ENCODE measurements at places on chromosomes 13 and 19.

GRCh38 chr13:102089177-102089576 lies 312.7 kb downstream of the FGF14 start:
- DNase-seq, result no peak

DNA sequence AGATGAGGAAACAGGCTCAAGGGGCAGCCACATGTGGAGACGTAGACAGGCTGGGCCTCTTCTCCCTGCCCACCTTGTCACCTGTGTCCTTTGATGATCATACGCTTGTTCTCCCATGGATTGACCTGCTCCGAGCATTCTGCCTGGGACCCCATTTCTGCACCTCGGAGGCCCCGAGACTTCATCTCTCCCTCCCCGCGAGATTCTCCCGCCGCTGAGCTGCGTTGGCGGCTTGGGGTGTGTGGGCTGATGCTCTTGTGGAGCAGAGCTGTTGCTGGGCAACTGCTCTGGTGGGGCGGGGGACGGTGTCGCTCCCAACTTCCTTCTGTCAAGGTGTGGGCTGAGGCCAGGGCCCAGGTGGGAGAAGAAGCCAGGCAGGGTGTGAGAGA lies 22.1 kb downstream of the MAST3 start:
- DNase-seq, result no peak

DNA sequence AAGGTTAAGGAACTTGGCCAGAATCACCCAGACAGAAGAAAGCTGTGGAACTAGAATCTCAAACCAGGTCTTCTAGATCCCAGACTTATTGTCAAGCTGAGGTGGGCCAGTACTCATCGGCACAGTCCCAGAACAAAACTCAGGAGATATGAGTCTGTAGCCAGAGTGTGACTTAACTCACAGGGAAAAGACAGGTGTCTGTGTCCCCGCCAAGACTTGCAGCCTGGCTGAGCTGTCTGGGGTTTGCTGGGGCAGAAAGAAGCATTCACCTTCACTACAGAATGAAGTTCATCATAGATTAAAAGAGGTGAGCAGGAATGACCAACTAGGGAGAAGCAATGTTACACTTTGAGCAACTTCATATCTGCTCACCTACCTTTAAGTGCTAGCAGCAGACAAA lies 257.2 kb downstream of the FOXO1 start:
- no peak for DNase-seq

DNA sequence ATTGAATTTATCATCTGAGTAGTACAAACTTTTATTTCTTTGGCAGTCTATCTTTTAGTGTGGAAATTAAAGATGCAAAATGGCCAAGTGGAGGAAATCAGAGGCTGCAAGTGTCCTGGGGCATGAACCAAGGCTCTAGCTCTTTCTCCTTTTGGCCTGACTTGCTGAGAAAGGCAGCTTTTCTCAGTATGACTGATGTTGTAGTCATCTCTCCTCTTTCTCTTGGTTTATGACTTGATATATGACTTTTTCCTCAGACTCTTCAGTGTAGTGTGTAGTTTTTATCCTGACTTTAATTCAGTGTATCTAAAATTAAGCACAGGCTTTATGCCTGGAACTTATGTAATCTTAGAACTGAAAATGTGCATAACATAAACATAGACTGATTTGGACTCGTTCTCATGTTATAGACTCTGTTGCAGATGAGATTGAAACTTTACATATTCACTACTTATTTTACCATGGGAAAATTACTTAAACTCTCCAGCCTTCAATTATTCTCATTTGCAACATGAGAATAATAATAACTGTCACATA lies 65.7 kb downstream of the SLITRK5 start:
- no peak for DNase-seq

- no peak for DNase-seq
These were observed 18.2 kb downstream of the ZSCAN18 start for GRCh38 chr19:58079792-58080191.

- no peak for DNase-seq
These were observed 10.5 kb upstream of the ZNF112 start for GRCh38 chr19:44367024-44367423.

GRCh38 chr13:41917641-41918040 lies 43.3 kb downstream of the VWA8 start:
- no peak for DNase-seq

All from NCI-H524 treated with DMSO at 0.1 percent for 48 hours (cell line).